ENCODE measurements at places on chromosomes 3 and 15. TPM values are rescaled to one million over a fixed set of nuclear protein-coding genes. Genes with fewer than 3 reads are reported as not detected.

Gene SPTBN5
- total RNA-seq, result 0.11 TPM

Gene ALG3
- 33.0 TPM for total RNA-seq

Gene KLHL40
- not detected for total RNA-seq

Gene DLEC1
- 0.12 TPM for total RNA-seq

Gene USP13
- 21.5 TPM for total RNA-seq

Gene MAP1A
- total RNA-seq, result 90.5 TPM

Gene IP6K1
- total RNA-seq, result 30.5 TPM

Gene TM4SF18
- 0.37 TPM for total RNA-seq

Gene GTPBP8
- total RNA-seq, result 38.6 TPM

Gene RAB27A
- 13.8 TPM for total RNA-seq

Gene CFAP91
- total RNA-seq, result 0.77 TPM

Gene IL17RB
- 0.11 TPM for total RNA-seq

Gene TMEM42
- 23.1 TPM for total RNA-seq

Gene HHATL
- total RNA-seq, result not detected

Gene RTP3
- total RNA-seq, result not detected

Gene CELF6
- total RNA-seq, result 0.37 TPM

Gene SEMA3F
- total RNA-seq, result 0.55 TPM

Gene GOLGA6L4
- total RNA-seq, result 1.2 TPM

Gene GOLGA8S
- under 0.01 TPM for total RNA-seq

Gene RASL12
- 4.1 TPM for total RNA-seq

Gene SLC25A38
- total RNA-seq, result 18.0 TPM

Gene UQCRC1
- total RNA-seq, result 596 TPM

Gene LRRC34
- total RNA-seq, result 11.1 TPM

Gene IMPG2
- 0.44 TPM for total RNA-seq

Gene KLF15
- total RNA-seq, result 1.5 TPM

Gene MYL3
- not detected for total RNA-seq

Gene RAB6B
- 0.22 TPM for total RNA-seq

Gene RPLP1
- 53.8 TPM for total RNA-seq

Gene MOBP
- total RNA-seq, result under 0.01 TPM

Gene CELSR3
- 1.00 TPM for total RNA-seq

Gene ZNF620
- 0.87 TPM for total RNA-seq

Gene ZPLD1
- 0.62 TPM for total RNA-seq

Gene MINAR1
- total RNA-seq, result 0.66 TPM

Gene PTH1R
- 1.00 TPM for total RNA-seq

Gene CIAO2A
- total RNA-seq, result 79.6 TPM

Gene GOLGA8N
- total RNA-seq, result 11.4 TPM
